ENCODE measurements at places on chromosomes 12 and 14. TPM values are rescaled to one million over a fixed set of nuclear protein-coding genes. Genes with fewer than 3 reads are reported as not detected.

NGDN gene
- total RNA-seq: 42.7 TPM

SMIM41 gene
- not detected for total RNA-seq

CAND1 gene
- total RNA-seq: 150 TPM

GRCh38 chr12:91853350-91854127, 292.1 kb downstream of the BTG1 start:
- H3K4me3 ChIP-seq: no peak overlapping the region
- no peaks in the 10 kb centered on the region for H3K27me3 ChIP-seq
- H3K4me1 ChIP-seq: peaks cover 10% of the 10 kb centered on the region
- H3K36me3 ChIP-seq: no peaks in the 10 kb centered on the region
- no peak for DNase-seq
- H3K27ac ChIP-seq: no peak overlapping the region

- H3K27ac ChIP-seq: no peak overlapping the region
- H3K36me3 ChIP-seq: no peaks in the 10 kb centered on the region
- H3K4me1 ChIP-seq: no peaks in the 10 kb centered on the region
- H3K27me3 ChIP-seq: no peaks in the 10 kb centered on the region
Measured at GRCh38 chr12:129720618-129721017, 183.2 kb downstream of the TMEM132D start.

Data from activated CD8-positive, alpha-beta memory T cell treated with anti-CD3 and anti-CD28 coated beads, Interleukin-2, amount 10 ng/mL, durations not matched to agents 7 days and 5 days (primary cell).